Activated CD4-positive, alpha-beta T cell treated with anti-CD3 and anti-CD28 coated beads, Interleukin-2, amount 50 U/mL, for 1 hour (primary cell): ENCODE measurements at places on chromosomes 3 and 15.
A peak's percentile ranks its signal among the peaks of the same experiment; 100 is the strongest.

DNA sequence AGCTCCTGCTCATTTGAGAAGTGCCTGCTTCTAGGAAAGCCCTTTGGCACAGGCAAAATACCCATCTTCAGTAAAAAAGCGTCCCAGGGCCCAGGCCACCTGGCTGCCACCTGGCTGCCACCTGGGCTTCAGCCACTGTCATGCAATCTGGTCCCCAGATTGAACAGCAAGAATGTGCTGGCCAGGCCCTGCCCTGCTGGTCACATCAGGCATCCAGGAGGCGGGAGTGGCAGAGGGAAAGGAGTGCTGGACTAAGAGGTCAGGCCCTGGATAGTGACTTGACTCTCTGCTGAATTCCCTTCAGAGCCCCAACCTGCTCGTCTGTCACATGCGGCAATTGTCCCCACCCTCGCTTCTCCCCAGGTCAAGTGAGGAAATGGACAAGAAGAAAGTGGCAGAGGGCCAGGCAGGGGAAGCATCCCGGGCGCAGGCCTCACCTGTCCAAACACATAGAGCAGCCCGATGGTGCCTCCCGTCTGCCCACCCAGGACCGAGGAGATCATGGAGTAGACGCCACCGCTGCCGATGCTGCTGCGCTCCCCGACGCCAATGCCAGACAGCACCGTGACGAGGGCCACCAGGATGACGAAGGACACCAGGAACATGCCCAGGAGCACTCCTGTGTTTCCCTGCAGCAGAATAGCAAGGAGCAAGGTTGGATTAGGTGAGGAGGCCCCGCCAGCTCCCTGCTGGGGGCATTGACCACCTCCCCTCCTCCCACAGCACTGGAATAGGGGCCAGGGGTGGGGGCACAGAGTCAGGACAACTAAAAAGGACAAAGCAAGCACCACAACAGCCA lies 25.5 kb downstream of the SLC12A8 start:
- DNase-seq: no peak

DNA sequence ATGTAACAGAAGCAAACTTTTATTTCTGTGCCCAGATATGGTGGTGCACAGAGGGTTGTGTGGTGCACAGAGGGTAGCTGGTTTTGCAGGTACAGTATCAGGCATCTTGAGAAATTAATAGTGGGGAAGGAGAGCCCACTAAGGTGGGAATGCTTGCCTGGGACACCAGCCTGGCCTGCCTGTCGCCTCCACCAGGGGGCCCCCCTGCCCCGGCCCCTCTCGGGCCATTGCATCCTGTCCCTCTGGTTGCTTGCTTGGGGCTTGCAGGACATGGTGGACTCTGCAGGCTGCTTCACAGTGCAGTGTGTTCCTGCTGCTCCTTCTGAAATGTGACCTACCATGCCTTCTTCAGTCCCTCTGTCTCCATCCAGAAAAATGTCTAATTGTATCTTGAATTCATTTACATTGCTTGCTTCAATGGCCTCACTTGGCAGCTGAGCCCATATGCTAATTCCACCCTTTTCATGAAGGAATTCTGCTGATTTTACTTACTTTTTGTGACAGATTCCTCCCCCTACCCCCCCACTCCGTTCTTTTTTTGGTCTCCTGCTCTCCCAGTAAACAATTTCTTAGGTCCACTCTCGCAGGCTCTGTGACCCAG lies 73.6 kb downstream of the EEFSEC start:
- DNase-seq: peak; percentile 22

DNA sequence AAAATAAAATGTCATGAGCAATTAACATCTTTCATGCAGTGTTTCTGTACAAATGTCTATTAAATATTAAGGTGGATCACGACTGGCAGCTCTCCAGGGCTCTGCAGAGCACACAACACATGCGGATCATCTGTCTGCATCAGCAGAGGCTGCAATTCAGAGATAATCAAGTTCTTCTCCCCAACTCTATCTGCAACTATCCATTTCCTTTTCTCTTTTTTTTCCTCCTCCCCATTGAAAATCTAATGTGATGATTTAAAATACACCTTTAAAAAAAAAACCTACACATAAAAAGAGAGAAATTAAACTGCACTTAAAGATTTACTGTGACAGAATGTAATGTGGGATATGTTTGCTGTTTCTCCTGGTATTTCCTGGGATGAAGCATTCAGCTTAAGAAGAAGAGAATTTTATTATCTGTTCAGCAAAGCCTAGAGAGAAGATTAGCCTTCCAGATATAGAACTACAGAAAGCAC lies 352.6 kb upstream of the CCDC54 start:
- no peak for DNase-seq

DNA sequence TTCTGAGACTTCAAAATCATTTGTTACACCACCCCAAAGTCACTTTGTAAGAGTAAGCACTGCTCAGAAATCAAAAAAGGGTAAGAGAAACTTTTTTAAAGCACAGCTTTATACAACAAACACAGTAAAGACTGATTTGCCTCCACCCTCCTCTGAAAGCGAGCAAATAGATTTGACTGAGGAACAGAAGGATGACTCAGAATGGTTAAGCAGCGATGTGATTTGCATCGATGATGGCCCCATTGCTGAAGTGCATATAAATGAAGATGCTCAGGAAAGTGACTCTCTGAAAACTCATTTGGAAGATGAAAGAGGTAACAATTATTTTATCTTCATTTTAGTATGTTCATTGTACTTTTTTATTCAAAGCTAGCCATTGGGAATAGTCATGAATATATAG lies 32.6 kb downstream of the BLM start:
- DNase-seq: no peak

DNA sequence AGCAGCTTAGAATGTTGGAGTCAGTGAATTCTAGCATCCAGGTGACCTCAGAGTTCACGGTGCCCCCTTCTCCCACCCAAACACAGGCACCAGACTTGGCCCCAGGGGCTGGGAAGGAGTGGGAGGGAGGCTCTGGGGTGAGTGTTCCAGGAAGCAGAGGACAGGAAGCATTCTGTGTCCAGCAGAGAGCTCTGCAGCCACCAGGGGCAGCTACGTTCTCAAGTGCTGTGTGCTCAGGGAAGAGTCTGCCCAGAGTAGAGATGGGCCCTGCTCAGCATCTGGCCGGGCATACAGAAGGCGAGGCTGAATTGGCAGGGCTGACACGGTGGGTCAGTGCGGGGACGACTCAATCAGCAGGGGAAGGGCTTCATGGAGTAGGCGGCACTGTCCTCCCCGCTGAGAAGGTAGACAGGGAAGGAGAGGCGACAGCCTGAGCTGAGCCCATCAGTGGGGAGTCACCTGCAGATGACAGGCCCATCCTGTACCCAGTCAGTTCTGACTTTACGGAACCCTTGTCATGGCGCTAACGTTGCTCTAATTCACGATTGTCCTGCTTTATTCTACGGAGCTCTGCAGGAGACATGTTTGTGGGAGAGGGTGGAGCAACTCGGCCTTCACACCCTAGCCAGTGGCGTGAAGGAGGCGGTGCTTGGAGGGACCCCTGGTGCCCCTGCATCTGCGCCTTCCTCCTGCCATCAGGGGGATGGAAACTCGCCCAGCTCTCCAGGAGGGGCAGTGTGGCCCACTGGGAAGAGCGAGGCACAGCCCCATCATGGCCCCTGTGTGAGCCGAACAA lies 82.2 kb downstream of the C3orf70 start:
- no peak for DNase-seq

GRCh38 chr3:119562307-119562961 lies 3.0 kb upstream of the CD80 start:
- DNase-seq: peak; percentile 29
